ENCODE measurements at places on chromosomes 2 and 18. TPM values are rescaled to one million over a fixed set of nuclear protein-coding genes. Genes with fewer than 3 reads are reported as not detected.

DNA sequence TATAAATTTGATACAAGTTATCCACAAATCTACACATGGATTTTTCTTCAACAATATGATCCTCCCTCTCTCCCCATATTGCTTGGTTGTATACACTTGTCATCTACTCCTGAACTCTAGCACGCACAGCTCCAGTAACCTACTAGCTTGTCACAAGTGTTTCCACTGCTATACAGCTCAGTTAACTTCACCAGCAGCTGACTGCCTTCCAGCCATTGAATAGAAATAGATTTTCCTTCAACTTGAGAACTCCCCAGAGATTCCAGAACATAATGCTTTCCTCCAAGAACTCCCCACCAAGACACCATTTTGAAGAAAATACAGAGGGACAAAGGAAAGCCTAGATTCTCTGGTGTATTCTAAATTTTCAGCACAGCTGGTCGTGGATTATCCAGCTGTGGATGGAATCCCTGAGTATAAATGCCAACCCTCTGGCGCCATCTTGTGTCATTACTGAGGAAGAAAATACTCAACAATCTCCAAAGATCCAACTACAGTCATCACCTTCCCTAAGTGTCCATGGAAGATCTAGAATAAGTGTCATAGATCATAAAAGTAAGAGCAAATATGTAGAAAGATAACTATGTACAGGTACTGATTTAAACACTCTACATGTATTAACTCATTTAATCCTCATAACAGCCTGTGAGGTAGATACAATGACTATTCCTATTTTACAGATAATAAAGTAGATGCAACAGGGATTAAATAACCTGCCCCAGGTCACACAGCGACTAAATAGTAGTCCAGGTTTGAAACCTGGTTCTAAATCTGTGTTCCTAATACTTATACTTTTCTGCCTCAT, 156.7 kb downstream of the ARHGAP28 start:
- peak; percentile 74 for DNase-seq

- DNase-seq, result no peak
Observed at GRCh38 chr2:204225671-204226073, 289.1 kb downstream of the ICOS start.

DNA sequence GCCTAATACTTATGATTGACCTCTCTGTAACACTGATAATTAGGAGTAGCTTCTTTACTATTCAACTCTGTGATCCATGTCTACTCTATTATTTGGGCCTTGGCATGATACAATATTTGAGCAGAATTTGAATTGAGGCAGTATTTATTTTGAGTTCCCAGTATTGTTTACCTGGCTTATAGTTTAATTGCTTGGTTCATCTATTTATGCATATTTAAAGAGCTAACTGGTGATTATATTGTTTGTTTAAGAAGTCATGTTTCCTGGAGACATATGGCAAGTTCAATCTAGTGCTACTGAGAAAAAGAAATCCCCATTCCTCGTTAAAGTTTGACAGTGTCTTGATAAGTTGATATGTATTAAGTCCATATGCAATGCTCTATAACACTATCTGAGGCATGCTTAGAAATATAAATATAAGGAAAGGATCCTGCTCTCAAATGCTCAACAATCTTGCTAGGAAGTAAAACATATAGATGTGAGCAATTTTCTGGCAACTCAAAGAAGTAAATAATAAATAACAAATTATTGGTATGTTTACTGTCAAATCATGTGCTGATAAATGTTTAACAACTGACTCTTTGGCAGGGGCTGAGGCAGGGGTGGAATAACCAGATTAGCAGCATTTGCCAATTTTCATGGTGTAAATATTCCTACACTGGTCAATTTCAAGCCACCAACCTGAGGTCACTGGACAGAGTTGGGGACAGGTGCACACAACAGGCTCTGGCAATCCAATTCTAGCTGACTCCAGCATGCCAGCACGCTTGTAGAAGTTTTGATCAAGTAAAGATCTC, 430.2 kb upstream of the PIK3C3 start:
- no peak for DNase-seq

DNA sequence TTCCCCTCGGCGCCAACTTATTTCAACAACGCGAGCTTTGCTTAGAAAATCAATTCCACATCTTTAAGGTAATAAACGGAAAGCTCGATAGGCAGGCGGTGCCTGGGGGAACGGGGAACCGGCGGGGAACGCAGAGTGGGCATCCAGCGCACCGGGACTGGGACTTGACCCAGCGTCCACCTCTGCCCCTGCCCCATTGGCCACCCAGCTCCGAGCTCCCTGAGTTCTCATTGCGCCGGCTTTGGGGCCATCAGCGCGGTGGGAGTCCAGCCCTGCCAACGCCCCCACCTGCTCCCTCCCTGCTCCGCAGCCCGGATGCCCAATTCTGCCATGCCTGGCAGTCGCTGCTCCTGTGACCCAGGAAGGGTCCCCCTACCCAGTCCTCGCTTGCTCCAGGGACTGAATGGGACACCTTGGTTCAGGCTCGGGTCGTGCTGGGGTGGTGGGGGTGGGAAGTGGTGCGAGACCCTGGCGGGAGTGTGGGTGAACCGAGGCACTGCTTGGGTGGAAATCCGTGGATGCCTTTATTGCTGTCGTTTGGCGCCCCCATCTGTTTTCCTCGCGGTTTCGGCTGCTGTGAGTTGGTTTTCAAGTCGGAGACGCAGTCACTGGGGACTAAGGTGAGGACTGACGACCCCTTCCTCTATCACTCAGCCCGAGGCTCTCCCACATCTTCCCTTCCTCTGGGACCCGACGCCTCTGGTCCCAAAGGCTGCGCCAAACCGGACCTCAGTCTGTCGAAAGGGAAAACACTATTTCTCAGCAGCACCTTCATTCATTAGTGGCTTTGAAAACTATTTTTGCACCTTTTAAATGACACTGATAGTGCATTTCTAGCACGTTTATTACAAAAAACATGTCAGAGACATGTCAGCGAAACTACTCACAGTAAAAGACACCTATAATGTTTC, 2.4 kb upstream of the EVX2 start:
- peak; percentile 62 for DNase-seq

DNA sequence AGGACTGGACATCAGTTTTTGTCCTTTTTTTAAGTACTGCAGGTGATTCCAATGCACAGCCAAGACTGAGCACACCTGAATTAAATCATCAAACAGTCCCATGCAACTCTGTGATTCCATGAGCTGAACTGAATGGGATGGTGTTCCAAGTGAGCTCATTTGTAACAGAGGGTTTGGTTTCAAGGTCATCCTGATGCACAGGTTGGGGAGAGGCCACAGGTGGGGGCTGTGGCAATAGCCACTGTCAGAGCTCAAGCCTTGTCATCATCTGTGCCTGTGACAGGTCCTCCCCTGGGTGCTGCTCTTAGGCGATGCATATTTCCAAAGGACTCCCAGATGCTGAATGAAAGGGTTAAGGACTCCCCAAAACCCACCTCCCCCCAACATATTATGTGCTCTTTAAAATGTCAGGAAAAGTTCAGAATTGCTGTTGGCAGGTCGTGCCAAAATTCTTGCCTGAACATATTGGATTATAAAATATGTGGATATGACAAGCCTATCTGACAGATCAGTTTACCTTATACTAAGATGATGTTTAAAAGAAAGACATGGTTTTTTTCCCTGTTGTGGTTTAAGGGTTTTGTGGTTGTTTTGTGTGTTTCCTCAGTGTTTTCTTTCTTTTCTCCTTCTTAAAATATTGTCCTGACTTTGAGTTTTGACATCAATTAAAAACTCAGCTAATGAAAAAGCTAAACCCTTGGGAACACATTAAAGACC, 263.5 kb upstream of the SIX2 start:
- no peak for DNase-seq

DNA sequence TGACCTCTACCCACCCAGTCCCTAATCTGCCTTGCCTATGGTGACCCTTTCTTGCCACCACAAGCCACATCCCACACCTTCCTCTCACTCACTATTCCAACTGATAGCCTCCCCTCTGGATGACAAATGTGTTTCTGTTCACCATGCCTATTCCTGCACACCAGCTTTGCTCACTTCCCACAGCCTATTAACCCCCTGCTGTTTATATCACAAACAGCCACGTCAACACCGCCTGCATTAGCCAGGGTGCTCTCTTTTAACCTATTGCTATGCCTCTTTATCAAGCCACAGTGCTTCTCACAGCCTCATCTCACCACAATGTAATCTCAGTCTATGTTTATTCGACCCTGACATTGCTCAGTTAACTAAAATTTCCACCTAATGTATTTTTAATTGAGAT, 271.8 kb downstream of the SUCLG1 start:
- DNase-seq, result no peak

DNA sequence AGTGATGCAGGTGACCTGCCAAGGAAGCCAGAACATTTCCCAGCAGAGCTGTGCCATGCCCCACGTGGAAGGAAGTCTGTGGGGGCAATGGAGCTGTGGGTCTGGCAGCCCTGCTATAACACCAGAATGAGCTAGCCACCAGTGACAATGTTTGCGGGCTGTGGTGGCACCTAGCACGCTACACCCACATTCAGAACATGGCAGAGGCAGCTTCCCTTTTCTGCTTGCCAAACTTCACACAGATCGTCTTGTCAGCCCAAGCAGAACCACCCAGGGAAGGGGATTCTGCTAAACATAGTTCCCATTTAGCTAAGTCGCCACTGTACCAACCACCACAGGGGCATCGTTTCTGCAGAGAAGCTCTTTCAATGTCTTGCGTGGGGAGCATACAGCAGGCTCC, 27.0 kb upstream of the CCDC93 start:
- no peak for DNase-seq

DNA sequence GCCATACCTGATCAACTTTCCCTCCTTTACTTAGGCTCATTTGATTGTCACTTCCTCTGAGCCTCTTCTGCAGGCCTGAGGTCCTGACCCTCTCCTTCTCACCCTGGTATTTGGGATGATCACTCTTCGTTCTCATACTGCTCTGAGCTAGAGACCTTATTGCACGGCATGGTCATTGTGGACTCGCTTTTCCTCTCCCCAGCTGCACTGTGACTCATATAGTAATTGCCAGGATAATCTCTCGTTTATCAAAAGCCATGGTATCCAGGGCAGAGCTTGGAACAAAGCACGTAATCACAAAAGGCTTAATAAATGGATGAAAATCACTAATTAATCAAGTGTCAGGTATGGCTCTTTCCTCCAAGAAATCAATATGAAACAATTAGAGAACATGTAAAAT, 40.9 kb upstream of the TRIB2 start:
- DNase-seq, result no peak

GRCh38 chr2:189937691-189938090, 124.8 kb downstream of the MSTN start:
- no peak for DNase-seq

GRCh38 chr2:128311755-128312341, 6.8 kb downstream of the HS6ST1 start:
- DNase-seq, result no peak

DNA sequence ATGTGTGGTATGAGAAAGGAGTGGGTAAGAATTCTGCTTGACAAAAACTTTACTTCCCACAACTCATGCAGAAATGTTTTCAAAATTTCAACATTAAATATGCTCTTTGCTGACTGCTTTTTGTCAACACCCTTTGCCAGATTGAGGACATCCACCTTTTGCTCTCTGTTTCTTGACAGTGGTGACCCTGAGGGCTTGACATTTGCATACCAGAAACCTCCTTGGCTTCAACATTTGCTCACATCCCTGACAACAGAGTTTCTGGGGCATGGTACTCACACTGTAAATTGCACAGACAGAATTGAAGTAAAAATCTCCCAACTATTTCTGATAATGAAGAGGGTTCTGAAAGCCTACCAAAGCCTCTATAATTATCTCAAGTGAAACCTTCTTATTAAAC, 95.7 kb downstream of the RND3 start:
- DNase-seq, result no peak

DNA sequence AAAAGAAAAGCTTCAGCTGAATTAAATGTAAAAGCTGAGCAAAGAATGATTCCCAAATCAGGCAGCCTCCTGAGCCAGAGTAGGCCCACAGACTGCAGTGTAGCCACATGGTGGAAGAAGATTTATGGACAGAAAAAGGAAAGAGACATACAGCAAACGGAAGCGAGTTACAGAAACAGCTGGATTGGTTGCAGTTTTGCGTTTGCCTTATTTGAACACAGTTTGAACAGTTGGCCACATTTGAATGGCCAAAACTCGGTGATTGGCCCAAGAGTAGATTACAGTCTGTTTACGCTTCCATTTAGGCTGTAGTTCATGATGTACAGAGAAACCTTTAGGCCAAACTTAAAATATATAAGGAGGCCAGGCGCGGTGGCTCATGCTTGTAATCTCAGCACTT, 35.1 kb downstream of the SH2D6 start:
- DNase-seq, result no peak

GRCh38 chr18:6219116-6219717, 195.5 kb downstream of the L3MBTL4 start:
- peak; percentile 80 for DNase-seq

DNA sequence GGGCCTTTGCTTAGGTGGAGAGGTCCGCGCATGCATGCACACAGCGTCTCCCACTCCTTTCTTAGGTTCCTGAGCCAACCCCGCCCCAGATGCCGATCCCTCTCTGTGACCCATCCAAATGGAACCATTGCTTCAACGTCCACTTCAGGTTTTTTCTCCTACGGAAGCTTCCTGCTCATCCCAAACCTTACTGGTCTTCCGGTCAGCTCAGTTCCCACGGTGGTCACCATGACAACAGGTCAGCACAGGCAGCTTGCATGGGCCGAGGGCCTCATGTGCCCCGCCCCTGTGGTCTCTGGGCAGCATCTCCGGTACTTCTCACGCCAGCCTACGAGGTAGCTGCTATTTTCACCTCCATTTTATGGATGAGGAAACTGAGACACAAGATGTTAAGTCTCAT, 163.7 kb downstream of the SOCS6 start:
- DNase-seq, result no peak

DNA sequence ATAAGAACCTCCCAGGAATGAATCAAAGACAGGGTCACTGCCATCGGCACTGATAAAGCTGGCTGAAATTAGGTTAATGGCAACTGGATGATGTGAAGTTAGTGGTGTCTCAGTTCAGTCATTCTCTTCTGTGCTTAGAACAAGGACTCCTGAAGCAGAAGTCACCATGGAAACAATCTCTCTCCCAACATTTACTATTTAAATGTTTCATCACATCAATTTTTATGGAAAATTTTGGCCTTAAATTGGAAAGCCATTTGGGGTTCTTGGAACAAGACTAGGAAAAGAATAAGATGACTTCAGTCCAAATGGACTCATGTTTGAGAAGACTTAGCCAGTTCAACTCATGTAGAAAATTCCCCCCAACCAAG, 15.5 kb upstream of the ARL5A start:
- DNase-seq, result no peak

DNA sequence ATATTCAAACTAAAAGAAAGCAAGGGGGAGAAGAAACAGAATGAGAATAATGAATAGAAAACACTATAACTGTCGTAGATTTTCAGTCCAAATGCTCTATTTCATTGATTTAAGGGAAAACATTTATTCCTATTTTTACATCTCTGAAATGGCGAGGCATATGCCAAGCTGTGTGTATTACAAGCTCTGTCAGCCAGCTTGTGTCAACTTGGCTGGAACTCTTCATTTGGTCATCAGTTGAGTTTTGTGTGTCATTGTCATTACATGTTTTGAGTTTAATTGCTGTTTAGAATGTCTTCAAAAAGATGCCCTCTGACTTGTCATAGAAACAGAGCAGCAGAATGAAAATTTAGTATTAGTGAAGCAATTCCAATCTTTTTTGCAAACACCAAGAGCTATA, 8.1 kb upstream of the IL37 start:
- no peak for DNase-seq

SMC6 gene
- total RNA-seq, result 30.6 TPM

PPIG gene
- total RNA-seq, result 26.0 TPM

IKZF2 gene
- total RNA-seq, result 0.32 TPM

ACADL gene
- not detected for total RNA-seq

STAT4 gene
- total RNA-seq, result not detected

LONRF2 gene
- 12.1 TPM for total RNA-seq
